ENCODE measurements at places on chromosomes 7 and 10.

- no peak for DNase-seq
Measured at GRCh38 chr10:48804740-48805182, 120.1 kb downstream of the WDFY4 start.

DNA sequence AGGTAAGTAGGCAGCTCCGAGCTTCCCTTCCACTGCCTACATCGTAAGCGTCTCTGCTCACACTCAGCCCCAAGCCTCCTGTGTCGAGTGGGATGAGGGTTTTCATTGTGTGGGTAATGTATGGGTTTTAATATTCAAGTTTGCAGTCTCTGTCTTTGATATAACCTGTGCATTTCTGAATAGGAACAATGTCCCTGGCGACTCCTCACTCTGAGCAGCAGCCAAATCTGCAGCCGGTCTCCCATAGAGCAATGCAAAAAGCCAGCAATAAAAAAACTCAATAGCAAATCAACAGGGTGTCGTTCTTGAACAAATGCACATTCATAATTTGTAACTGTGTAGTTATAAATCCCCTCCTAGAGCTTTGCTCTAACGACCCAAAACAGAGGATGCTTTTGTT is 33.4 kb downstream of the PPP1R17 start:
- DNase-seq = no peak

- DNase-seq = peak; percentile 84
Measured at GRCh38 chr7:128783143-128783861, 7.7 kb upstream of the OPN1SW start.

DNA sequence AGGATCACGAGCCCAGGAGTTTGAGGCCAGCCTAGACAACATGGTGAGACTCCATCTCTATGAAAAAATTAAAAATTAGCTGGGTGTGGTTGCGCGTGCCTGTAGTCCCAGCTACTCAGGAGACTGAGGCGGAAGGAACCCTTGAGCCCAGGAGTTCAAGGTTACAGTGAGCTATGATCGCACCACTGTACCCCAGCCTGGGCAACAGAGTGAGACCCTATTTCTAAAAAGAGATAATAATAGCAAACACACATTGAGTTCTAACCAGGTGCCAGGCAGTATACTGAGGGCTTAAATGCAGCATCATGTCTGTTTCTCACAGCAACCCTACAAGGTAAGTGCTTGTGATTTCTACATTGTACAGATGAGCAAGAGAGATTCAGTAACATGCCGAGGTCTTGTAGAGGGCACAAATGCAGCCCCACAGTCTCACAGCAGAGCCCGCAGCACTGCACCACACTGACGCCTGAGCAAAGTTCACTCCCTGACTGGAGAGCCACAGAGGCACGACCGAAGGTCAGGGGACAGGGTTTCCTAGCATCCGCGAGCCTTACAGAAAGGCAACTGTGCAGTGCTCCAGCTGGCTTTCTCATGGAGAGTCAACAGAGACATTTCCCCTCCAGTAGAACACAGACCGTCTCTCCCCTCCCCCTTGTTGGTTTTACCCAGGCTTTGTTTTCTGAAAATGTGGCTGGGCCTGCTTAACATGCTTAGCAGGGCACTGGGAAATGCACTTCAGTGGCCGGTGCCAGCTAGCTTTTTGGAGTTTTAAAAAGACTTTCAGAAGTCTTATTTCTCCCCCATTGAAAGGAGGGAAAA is 36.5 kb downstream of the PDSS1 start:
- DNase-seq = no peak

DNA sequence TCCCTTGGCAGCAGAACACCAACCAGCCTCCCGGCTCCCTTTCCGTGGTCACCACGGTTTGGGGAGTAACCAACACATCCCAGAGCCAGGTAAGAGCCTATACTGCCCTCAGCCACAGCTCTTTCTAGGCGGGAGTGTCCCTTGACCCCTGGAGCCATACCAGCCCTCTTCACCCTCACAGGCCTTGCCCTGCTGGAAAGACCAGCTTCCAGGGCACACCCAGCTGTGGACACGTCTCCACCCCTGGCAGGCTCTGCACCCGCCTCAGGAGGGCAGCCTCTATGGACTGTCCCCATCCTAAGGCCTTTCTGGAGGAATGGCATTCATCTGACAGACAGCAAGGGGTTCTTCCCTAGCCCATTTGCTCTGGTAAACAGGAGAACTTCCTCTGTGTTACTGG is 57.5 kb upstream of the PPIF start:
- no peak for DNase-seq

DNA sequence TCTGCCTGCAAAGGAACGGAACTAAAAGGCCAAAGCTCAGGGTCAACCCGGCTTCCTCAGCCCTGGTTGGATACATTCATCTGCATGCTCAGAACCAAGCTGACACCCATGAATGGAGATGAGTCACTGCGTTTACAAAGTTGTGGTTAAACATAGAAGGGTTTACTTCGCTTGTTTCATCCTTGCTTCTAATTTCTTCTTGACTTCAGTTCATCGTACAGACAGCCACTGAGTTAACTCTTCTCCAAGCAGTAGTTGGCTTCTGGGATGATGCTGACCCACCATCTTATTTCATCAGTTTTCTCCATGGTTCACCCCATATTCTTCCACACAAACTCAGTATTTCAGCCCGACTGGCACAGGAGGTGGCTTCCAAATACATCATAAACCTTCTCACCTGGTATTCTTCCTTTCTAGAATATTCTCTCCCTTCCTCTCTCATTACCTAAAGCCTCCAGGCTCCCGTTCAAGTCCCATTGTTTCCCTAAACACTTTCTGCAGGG is 166.3 kb upstream of the RNF32 start:
- DNase-seq = no peak

- DNase-seq = no peak
Measured at GRCh38 chr10:71434760-71435394, 38.2 kb downstream of the CDH23 start.

DNA sequence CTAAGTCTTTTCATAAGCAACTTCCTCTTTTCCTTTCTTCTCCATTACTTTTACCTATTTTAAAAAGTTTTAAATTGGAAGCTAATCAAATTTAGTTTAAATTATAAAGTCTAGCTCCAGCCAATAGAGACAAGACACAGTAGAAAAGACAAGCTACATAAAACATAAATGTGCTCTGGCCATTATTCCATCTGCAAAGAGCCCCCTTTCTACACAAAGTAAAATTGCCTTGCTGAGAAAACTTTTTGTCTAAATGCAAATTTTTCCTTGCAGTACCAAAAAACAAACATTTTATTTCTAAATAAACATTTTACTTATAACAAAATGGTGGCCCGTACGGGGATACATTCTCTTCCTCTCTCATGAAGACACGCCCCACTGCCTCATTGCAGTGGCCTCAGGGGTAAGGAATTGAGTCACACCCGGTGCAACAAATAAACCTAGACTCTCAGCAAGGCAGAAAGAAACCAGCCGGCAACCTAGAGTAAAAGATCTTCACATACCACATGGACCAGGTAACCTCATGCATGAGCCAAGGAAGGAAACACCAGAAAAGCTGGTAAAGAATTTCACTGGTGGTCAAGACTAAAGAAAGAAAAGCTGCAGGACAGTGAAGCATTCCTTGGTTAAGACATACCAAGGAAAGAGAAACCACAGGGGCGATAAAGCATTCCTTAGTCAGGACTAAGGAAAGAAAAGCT is 71.6 kb upstream of the ZNF746 start:
- DNase-seq = no peak

Data from erythroblast (primary cell).